LoVo (cell line): ENCODE measurements at places on chromosomes 2 and 18.
A peak's percentile ranks its signal among the peaks of the same experiment; 100 is the strongest.

DNA sequence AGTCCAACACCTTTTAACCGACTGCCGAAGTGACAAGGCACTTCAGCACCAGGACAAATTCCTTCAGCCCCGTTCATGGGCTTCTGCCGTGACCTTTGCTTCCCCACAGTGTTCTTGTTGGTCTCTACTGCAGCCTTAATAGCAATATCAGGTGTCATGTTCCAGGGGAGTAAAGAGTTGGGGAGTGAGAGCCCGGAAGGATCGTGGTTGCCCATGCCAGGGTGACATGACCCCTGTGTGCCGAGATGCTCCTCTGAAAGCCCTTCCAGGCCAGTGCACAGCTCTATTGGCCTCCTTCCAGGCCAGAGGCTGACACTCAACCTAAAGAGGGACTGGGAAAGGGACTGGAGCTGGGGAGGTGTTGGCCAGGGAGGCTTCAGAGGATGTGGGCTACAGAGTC lies 279.2 kb downstream of the CYRIA start:
- no peak for DNase-seq

- DNase-seq = peak; percentile 49
Observed at GRCh38 chr2:47631792-47632398, 151.1 kb upstream of the MSH6 start.

GRCh38 chr2:176729706-176730569 lies 460.7 kb downstream of the MTX2 start:
- no peak for DNase-seq

DNA sequence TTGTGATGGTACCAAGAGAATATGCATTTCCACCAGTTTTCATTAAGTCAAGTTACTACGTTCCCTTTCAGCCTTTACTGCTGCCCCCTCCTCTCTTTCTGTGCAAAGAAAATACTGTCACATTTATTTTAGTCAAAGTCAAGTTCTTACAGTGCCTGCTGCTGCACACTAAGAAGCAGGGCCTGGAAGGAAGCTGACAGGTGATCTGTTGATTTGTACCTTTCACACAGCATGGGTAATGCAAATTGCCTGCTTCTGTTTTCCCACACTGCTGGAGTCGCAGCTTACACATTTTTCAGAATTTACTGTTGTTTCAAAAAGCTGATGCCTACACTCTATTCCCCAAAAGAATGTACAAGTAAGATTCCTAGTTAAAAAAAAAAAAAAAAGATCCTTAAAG lies 48.7 kb upstream of the CD226 start:
- no peak for DNase-seq

GRCh38 chr2:119111115-119111975 lies 47.2 kb downstream of the C1QL2 start:
- DNase-seq = peak; percentile 46

- no peak for DNase-seq
Observed at GRCh38 chr2:189951791-189952535, 110.6 kb downstream of the MSTN start.

- no peak for DNase-seq
Observed at GRCh38 chr2:205965707-205966106, 120.3 kb downstream of the INO80D start.

DNA sequence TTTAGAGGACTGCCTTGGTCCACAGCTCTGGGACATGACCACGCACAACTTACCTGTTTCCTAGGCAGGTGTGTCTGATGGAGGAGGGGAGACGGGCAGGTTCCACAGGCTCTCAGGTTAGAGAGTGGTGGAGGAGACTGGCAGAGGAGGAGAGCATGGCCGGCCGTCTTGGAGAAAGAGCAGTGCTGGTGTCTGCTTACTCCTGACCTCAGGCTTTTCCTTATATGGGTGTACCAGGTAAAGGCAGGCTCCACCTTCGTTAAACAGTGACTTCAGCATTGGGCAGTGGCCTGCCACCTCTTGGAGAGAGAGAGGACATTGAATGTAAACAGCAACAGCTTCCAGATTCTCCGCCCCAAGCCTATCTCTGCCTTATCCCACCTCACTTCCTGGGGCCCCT lies at the start of gene CAPN13:
CAPN13 (minus strand) TSS at position 198 of the 400 bp plus-strand sequence. CDS start 20,121 bp downstream, outside the sequence.
- peak; percentile 18 for DNase-seq

- DNase-seq = peak; percentile 42
Observed at GRCh38 chr2:234146087-234146826, 95.8 kb downstream of the SPP2 start.

GRCh38 chr2:18238209-18238608 lies 322.2 kb downstream of the RDH14 start:
- no peak for DNase-seq

- DNase-seq = peak; percentile 86
Observed at GRCh38 chr2:17518212-17519154, at the start of gene RAD51AP2. TSS of gene RAD51AP2 (minus strand) at chr2:17518440. CDS start at chr2:17518415, 25 bp downstream.

- DNase-seq = no peak
Observed at GRCh38 chr2:162697111-162697510, 141.5 kb downstream of the KCNH7 start.

GRCh38 chr18:3624935-3625741 lies 175.2 kb downstream of the TGIF1 start:
- peak; percentile 86 for DNase-seq

GRCh38 chr2:208179028-208179609 lies 10.7 kb downstream of the C2orf80 start:
- DNase-seq = no peak

GRCh38 chr2:226994775-226995174 lies 158.9 kb downstream of the RHBDD1 start:
- no peak for DNase-seq

DNA sequence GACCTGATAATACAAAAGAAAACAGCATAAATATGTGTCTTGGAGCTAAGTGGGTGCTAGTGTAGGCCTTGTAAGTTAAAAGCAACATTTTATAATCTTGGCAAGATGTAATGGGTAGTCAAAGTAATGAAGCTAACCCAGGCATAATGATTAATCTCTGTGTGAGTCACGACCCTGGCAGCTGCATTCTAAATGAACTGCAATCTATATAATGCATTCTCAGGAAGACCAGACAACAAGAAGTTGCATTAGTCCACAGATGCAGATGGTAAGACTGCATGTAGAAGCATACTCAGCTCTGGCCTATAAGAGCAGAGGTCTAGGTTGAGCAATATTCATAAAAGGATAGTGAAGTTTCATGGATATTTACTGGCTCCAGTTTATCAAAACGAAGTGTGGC lies 85.6 kb upstream of the ETAA1 start:
- peak; percentile 16 for DNase-seq

DNA sequence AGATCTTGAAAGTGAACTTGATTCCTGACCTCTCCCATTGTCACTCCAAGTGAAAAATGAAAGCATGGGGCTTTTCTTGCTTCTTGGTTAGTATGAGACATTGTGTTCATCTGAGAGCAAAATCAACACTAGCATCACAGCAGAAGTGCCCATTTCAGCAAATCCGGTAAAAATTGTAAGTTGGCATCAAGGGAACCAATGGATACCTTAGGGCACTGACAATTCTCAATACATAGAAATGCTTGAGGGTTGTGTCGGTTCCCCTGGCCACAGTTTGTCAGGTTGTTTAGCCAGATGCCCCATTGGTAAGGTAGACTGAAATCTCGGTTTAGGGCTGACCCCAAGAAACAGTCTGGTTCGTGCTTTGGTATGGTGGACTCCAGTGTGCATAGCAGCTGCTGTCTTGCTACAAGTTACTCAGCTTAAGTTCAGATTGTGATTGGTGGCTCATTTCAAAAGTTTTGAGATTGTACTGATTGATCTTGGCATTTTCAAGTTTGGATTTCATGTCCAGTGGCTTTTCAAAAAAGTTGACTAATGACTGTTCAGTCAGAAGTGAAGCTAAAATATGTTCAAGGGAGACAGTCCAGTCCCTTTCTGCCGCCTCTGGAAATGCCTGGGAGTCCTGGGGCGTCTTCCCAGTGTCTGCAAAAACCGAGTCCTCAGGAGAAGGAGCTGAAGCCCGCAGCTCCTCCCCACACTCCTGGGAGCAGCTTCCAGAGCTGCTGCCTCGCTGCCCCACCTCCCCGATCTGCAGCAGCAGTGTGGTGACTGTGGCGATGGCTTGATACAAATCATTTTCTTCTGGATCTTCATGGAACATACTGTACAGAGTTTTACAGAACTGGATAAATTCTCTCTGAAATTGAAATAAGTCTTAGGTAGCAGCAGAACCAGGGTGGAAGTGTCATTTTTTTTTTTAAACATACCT lies 5.6 kb downstream of the RPL31 start:
- DNase-seq = peak; percentile 15

- no peak for DNase-seq
Observed at GRCh38 chr2:101956465-101957438, 35.0 kb upstream of the IL1R2 start.

GRCh38 chr2:67255933-67256615 lies 141.1 kb upstream of the ETAA1 start:
- no peak for DNase-seq

- no peak for DNase-seq
Observed at GRCh38 chr2:233411162-233411561, 56.9 kb downstream of the DGKD start.

GRCh38 chr18:70499218-70499691 lies 210.4 kb downstream of the SOCS6 start:
- DNase-seq = no peak

- no peak for DNase-seq
Observed at GRCh38 chr2:69735686-69736085, 6.2 kb upstream of the ANXA4 start.

- no peak for DNase-seq
Observed at GRCh38 chr2:135152361-135152760, 100.3 kb downstream of the RAB3GAP1 start.

DNA sequence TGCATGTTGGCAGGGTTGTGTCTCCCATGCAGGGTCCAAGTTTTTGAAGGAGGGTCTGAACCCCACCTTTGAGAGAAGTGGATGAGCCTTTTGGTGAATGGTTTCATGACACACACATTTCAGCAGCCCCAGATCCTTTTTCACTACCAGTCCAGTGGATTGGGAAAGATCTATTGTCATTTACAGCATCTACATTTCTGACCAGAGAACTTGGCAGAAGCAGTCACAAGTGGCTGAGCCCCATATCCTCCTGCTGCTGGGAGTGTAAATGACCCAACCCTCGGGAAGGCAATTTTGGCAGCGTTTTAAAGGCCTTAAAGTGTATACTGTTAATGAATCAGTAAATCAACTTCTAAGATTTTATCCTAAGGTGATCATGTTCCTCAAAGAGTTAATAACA lies 174.1 kb upstream of the RASGRP3 start:
- DNase-seq = no peak

GRCh38 chr18:43350176-43350575 lies 72.9 kb upstream of the SYT4 start:
- no peak for DNase-seq

GRCh38 chr2:46559261-46559660 lies 79.9 kb downstream of the TMEM247 start:
- no peak for DNase-seq

DNA sequence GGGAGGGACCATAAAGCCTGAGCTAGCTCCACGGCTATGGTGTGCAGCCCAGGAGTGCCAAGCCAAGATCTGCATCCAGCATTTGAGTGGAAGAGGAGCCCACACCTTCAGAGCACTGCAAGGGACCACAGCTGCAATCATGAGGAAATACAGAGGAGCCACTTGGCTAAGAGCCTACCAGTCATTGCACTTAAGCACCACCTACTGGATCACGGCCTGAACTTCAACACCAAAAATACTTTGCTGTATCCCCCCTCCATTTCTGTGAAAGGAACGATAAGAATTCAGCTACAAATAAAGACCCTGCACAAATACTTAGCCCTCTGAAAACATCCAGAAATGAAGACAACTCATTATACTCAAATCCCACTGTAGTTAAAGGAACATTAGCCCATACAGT lies 545.3 kb downstream of the TSN start:
- peak; percentile 15 for DNase-seq

DNA sequence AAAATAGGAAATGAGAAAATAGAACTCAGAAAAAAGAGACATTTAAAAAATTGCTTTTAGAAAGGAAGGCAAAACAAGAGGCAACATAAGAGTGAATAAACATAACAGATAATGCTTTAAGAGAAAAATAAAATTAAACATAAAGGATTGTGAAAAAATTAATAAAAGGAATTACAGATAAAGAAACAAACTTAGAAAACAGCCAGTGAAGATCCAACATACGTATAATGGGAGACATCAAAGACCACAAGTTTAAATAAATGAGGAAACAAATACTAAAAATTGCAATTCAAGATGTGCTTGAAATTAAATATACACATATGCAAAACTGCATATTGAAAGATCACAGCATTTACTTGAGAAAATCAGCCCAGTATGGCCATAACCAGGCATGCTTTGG lies 448.9 kb downstream of the NBAS start:
- DNase-seq = no peak

- DNase-seq = no peak
Observed at GRCh38 chr2:176562359-176563078, 293.3 kb downstream of the MTX2 start.

GRCh38 chr2:105647731-105648130 lies 97.0 kb upstream of the NCK2 start:
- no peak for DNase-seq

- DNase-seq = no peak
Observed at GRCh38 chr2:207066791-207067460, 98.8 kb downstream of the KLF7 start.

- no peak for DNase-seq
Observed at GRCh38 chr18:67367540-67367939, 149.0 kb downstream of the DSEL start.

GRCh38 chr18:44887227-44887631 lies 206.5 kb downstream of the SETBP1 start:
- no peak for DNase-seq

DNA sequence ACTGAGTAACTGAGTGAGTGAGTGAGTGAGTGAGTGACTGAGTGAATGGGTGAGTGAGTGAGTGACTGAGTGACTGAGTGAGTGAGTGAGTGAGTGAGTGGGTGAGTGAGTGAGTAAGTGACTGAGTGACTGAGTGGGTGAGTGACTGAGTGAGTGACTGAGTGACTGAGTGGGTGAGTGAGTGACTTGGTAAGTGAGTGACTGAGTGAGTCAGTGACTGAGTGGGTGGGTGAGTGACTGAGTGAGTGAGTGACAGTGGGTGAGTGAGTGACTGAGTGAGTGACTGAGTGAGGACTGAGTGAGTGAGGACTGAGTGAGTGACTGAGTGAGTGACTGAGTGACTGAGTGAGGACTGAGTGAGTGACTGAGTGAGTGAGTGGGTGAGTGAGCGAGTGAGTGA lies 13.9 kb downstream of the MAL start:
- no peak for DNase-seq

DNA sequence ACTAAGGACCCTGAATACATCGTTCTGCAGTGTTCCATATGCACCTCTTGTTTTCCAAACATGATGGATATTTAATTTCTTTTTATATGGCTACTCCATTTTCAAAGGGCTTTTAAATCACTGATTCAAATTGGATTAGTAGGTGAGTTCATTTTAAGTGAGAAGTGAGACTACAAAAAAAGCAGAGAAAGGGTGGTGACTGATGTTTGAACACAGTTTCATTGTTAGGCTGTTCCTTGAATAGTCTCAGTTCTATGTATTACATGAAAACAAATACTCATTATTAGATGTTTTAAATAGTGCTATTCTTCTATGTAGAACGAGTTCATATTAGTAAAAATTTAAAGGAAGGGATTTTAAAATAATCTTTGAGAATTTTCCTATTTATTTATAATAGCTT lies 72.7 kb upstream of the STON1 start:
- no peak for DNase-seq
